Caki2 (cell line): ENCODE measurements at places on chromosomes 3 and 15.

DNA sequence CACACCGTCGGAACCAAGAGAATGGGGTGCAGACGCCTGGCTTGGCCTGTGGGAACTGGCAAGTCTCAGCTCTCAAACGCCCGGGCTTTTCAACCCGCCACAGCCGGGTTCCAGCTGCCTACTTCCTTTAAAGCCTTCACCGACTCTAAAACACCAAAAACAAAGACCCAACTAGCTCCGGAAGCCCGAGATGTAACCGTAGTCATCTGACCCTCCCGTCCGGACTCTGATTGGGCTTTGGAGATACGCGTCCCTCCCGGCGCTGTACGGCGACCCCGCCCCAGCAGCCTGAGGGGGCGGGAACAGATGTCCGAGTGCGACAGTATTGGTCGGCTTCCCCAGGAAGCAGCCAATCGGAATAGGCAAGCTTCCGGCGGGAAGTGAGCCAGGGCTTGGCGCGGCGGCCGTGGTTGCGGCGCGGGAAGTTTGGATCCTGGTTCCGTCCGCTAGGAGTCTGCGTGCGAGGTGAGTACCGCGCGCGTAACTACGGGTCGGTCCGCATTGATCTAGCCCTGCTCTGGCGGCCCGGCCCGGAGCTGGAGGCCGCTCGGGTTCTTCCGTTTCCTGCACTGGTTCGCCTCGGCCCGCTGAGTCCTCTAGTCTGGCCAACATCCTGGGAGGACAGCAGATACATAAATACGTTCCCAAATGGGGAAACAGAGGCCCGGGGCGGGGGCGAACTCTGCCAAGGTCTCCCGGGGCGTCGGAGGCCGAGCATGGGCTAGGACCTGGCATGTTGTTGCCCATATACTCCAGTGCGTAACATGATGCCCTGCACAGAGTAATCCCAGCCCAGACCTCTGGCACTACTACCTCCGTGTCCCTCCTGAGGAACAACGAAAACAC is at the start of gene BLM:
Gene BLM, plus strand, starts transcription at position 371 of the 846 bp plus-strand sequence. CDS start 30,047 bp downstream, outside the sequence.
- peak; percentile 97 for DNase-seq

DNA sequence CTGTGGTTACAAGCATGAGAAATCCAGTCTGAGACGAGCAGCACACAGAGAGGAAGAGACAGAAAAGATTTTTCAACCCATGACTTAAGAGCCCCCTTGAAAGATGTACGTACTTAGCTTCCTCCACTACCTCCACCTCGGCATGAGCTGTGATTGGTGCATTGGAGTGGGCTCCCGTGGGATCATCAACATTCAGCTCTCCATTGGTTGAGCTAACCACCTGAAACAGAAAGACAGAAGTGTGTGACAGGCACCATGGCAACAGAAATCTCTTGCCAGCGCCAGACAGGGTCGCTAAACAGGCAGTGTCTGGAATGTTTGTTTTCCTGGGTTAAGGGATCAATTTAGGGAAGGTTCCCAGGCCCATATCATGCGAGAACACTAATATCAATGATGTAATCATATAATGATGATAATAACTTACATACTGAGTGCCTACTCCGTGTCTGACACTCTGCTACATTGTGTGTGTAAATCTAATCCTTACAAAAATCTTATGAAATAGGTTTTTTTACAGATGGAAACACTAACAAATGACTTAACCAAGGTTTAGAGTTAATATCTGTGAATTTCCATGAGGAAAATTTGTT is 17.5 kb upstream of the PPIB start:
- no peak for DNase-seq

DNA sequence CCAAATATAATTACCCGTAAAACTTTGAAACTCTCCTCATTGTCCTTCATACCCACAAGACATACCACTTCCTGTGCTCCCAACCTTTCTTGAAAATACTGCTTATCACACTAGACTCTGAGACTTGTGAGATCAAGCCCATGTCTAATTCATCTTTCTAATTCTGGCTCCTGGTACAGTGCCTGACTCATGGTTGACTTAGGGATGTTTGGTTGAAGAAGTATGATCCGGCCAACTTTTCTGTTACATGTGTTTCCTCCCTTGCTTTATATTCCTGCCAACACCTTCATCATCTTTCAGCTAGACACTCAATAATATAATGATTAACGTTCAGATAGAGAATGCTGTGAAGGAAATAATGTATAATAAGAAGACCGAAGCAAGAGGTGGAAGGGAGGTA is 58.2 kb downstream of the MEX3B start:
- no peak for DNase-seq

- peak; percentile 68 for DNase-seq
Measured at GRCh38 chr3:196726788-196727675, 12.6 kb upstream of the PAK2 start.

- DNase-seq: no peak
Measured at GRCh38 chr3:11706604-11707003, 62.9 kb upstream of the VGLL4 start.

DNA sequence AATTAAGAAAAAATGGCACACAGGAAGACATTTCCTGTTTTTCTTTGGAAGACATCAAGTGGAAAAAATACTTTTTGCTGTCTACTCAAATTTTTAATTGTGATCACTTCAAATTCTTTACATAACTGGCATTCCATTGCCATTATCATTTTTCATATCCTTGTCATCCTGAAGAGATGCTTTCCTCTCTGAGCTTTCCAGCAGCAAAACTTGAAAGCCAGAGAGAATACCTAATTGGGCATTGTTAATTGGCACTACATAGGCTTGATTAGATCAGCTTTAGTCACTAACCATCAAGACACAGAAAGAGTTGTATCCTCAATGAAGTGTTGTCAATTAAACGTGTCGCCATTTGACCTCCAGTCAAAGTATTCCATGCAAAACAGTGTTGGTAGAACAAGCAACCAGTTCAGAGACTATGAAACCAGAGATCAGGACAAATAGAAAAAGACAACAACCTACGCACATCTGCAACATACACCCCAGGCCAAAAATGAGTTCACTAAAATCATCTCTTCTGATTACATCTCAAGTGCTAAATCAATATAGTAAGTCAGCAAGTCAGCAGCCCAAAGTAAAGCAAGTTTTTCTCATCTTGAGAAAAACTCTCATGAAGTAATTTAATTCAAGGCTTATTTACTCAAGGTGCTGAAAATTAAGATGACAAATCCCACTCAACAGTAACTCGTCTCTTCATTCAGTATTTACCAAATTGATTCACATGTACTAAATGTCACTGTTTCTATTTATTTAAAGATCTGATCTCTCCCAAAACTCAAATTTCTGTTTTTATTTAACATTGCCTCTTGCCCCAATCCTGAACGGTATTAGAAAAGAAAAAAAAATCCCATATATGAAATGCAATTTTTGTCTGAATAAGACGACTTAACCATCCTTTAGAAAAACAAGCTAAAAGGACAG is 123.0 kb downstream of the SUCLG2 start:
- DNase-seq: no peak

- DNase-seq: peak; percentile 10
Measured at GRCh38 chr15:29312387-29312786, 42.8 kb upstream of the NSMCE3 start.
